ENCODE measurements at places on chromosomes 2 and 18.

GRCh38 chr2:165833156-165833555 lies 39.1 kb upstream of the GALNT3 start:
- no peak for DNase-seq

DNA sequence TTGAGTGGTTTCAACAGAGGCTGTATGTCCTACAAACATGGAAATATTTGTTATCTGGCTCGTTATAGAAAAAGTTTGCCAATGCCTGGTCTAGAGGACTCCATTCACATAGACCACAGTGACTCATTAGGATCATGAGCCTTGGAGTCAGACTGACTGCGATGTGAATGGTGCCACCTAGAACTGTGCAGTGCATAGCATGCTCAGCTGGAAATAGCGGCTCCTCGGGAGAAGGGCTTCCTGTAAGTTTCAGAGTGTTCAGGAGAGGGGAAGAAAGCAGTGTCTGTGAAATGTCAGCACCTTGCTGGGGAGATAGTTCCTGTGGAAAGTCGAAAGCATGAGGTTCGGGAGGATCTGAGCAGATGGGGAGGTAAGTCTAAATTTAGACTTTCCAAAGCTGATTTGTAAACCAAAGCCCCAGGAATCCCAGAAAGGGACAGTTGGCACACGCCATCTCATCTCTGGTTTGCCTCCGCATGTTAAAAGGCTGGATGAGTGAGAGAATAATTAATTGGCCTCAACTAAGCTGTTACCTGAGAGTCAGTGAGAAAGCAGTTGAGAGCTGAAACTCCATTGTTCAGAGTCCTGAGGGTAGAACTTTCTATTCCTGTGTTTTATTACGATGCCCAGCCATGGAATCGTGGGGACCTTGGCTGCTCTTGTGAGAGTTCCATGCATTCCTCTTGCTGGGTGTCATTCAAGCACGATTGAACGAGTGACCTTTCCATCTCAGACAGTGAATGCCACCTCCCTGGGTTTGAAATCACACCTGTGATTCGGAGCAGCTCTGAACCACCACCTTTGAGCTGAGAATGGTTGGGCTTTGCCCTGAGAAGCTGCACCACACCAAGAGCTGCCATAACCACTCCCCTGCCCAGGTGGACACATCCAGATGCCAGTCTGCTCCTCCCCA lies 99.5 kb downstream of the MAPK4 start:
- DNase-seq = no peak

DNA sequence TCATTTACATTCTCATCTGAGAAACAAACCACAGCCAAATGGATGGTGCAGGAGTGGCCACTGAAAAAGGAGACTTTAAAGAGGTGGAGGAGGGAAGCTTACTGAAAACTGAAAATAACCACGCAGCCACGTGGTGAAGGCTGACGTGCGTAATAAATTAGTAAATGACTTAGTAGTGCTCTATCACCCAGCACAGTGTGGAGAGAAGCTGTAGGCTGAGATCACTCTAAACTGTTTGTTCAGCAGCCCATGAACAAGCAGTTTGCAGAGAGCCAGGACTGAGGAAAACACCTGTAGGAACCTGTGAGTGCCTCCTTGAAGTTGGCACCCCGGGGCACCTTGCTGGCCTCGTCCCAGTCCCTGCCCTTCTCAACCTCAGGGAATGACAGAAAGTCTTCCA lies 193.0 kb downstream of the TXNL1 start:
- no peak for DNase-seq

- no peak for DNase-seq
These were observed 4.5 kb downstream of the NR4A2 start for GRCh38 chr2:156327835-156328695.
